Stimulated activated CD8-positive, alpha-beta memory T cell treated with anti-CD3 and anti-CD28 coated beads, Interleukin-4, amount 100 ng/mL, for 4 hours (primary cell): ENCODE measurements at places on chromosomes 4 and X.

- DNase-seq = no peak
Observed at GRCh38 chrX:78796916-78797315, 49.4 kb downstream of the LPAR4 start.

- no peak for DNase-seq
Observed at GRCh38 chr4:24475756-24476155, 108.6 kb downstream of the DHX15 start.

DNA sequence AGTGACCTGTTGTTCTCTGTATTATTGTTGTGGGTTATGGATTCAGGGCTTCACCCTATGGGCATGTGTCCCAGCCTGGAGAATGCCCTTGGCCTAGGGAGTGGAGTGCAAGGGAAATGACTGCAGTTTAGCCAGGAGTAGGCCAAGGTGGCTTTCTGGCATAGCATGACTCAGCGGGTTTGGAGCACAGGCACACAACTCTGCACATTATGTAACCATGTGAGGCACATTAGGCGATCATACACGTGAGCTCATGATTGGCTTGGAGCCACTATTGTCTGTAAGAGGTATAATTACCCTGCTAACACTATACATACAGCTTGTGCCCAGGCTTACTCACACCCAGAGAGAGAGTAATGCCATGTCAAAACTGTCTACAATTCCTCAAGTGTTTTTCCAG lies 35.1 kb upstream of the TACR3 start:
- DNase-seq = no peak

GRCh38 chrX:586351-586750 lies 44.2 kb upstream of the SHOX start:
- no peak for DNase-seq

DNA sequence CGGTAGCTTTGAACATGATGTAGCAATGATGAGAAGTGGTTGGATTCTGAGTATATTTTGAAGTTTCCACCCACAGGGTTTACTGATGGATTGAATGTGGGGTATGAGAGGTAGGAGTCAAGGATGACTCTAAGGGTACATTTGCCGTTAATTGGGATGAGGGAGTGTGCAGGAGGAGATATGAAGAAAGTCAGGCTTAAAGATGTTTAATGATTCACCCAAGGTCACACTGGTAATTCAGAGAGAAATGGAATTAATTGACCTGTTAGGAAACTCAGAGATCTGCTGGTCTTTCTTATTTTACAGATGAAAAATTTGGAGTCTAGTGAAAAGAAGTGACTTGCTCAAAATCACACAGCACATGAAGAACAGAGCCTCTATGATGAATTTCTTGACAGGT lies 390.7 kb downstream of the GBA3 start:
- DNase-seq = no peak

DNA sequence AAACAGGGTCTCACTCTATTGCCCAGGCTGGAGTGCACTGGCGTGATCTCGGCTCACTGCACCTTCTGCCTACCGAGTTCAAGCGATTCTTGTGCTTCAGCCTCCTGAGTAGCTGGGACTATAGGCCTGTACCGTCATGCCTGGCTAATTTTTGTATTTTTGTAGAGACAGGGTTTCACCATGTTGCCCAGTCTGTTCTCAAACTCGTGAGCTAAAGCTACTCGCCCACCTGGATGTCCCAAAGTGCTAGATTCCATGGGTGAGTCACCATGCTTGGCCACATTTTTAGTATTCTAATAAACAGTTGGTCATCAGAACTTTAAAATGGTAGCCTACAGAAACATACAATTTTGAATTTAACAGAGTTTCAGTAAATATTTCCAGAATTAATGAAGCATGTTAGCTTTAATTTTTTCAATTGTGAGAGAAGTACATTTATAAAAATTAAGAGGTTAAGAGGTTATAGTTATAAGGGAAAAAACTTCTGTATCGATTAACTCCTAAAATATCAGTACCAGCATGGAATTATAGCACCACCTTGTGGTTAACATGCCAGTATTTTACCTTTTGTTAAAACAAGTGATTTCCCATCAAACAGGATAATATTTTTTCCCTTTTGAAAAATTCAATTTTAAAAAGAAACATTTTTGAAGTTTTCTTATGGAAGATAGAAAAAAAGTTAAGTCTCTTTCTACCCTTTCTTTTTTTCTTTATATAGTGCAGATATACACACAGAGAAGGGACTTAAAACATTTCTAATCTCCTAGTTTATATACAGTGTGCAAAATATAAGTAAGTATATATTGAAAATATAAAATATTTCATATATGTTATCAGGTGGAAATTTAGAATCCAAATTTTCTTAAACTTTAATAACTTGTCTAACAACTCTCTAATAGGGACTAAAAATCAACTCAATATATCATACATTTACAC lies 35.4 kb downstream of the CEP44 start:
- DNase-seq = no peak

GRCh38 chrX:76109654-76110053 lies 63.2 kb upstream of the PBDC1 start:
- DNase-seq = no peak
